DND-41 (cell line): ENCODE measurements at places on chromosomes 5 and 9.

- DNase-seq = no peak
Observed at GRCh38 chr5:60805463-60805862, 38.6 kb downstream of the ELOVL7 start.

DNA sequence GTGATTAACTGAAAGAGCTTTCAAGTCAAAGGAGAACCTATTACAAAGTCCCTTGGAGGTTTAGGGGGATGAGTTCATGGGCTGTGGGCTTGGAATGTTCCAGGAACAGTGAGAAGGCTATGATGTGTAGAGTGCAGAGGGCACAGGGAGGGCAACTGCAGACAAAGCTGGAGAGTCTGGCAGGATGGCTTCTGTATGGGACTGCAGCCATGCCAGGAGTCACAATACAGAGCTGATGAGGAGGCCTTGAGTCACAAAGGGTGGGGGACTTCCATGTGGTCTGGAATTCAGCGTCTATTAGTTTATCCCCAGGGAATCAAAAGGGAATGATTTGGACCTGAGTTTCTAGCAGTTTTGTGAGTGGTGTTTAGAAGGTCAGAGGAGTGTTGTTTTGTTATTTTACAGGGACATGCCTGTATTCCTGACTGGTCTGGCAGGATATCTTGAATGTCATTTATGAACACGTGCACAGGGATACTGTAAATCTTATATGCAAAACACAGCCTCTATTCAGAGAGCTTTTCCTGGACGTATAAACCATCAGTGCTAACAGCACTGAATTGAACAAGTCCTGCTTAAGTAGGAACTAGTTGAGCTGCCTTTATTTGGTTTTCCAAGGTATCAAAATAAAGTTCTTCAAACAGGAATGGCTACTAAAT, 14.3 kb upstream of the TEK start:
- no peak for DNase-seq

- no peak for DNase-seq
Observed at GRCh38 chr9:82117026-82117811, 128.6 kb downstream of the SPATA31D1 start.

- DNase-seq = no peak
Observed at GRCh38 chr5:10653043-10653442, 89.2 kb downstream of the ANKRD33B start.

DNA sequence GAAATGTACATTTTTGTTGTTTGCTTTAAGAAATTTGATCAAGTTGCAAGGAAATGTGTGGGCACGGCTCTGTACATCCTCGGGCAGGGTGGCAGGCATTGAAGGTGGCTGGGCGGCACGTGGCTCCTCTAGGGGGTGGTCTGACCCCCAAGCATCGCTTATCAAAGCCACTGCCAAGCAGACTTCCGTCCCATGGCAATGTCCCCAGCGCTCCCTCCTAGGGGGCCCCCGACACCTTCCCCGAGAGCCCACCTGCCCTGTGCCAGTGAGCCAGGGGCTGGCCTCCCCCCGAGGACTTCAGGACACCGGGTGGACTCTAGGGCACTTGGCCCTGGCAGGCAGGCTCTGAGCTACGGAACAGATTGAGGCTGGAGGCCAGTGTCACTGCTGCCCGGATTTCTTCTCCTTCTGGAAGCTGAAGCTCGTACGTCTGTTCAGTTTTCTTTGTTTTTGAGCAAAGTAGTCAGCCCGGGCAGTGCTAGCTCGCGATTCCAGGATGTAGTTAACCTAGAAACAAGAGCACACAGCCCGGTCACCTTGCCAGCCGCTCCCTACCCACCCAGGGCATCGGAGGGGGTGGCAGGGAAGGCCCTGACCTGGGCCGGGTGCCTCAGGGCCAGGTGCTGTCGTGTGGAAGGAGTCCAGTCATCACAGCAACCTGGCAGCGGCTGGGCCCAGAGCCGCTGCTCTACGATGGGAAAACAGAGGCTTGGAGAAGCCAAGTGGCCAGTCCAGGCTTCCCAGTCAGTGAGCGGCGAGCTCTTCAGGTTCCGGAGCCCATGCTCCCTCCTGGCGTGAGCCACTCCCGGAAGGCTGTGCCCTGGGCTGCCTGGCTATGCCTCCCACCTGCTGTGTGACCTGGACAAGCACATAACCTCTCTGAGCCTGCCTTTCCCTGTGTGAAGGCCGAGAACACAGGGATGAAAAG, 177.1 kb downstream of the GAPVD1 start:
- DNase-seq = no peak

DNA sequence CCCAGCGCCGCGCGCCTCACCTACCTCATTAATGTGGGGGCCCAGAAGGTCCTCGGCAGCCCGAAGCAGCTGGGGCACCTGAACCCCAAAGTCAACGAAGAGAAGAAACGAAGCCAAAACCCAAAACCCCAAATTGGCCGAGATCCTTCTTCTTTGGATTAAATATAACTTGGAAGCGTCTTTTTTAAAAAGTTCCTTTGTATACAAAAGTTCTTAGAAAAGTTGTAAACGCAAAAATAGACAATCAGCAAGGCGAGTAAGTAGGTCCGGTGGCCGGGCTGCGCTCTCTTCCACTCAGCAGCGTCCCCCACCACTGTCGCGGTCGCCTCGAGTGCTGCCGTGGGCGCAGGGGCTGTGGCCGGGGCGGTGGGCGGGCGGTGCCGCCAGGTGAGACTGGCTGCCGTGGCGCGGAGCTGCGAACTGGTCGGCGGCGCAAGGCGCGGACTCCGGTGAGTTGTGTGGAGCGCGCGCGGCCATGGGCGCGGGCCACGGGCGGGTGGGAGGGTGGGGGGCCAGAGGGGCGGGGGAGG, 360 bp downstream of the KLF4 start:
- DNase-seq = no peak

DNA sequence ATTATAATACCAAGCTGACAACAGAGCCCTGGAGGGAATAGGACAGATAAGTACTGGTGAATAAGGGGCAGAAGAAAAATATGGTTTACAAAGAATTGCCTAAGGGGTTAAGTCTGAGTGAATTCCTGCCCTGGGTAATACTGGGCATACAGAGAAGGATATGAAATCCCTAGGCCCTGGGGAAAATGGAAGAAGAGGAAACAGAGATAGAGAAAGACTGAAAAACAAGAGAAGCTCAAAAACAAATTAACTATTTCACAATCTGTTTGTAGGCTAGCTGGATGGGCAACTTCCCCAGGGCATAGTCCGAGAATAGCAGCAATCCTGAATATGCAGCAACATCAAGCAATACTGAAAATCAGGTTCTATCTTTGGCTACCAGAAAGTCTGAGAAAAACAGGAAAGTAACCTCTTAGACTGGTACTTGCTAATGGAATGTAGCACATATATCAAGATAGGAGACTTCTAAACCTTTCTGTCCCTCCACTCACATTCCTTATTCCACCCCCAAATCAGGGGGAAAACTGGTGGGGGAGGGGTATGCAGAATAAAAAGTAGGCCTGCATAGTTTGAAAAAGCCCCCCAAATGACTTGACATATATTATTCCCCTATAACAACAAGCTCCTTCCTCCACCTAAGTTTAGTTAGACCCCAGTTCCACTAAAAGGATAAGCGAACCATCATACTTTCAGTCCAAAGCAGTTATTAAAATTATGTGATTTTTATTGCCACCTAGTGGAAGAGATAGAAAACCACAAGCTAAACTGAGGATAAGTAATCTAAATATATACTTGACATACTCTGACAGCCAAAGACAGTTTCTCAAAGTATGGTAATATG, 20.6 kb downstream of the SLC38A9 start:
- DNase-seq = no peak

DNA sequence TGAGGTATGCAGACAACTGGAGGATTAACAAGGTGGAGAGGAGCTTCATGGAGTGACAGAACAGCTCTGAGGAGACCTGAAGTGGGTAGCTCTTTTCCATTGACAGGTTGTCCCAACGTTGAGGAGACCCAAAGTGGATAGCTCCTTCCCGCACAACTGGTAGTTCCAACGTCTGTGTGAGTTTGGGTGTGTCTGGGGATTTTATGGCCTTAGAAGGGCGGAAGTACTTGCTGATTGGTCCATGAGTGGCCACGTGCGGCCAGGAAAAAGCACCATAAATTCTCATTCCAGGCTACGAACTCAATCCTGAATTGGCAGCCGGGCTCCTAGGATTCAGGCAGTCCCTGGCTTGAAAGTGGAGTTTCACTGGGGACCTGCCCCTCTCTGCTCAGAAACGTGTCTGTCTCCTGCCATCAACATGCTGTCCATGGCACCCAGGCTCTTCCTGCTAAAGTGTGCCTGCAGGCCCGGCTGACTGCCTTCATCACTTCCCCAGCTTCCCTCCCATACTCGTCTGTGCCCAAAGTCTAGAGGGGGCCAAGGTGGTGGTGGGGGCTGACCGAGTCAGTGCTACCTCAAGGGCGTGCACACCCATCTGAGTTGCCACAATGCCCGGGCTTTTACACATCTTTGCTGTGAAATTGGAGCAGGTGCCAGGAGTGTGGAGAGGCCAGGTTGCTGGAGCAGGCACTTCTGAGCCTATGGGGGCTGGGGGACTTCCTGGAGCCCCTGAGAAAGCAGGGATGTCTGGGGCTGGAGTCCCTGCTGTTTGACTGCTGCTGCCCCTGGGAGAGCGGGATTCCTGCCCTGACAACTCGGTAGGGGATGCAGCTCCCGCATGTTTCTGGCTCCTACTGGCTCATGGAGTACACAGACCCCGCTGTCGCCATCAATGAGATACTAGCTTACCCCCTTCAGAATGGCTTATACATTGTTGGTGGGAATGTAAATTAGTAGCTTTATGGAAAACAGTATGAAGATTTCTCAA, 2034.6 kb upstream of the ACO1 start:
- DNase-seq = no peak

DNA sequence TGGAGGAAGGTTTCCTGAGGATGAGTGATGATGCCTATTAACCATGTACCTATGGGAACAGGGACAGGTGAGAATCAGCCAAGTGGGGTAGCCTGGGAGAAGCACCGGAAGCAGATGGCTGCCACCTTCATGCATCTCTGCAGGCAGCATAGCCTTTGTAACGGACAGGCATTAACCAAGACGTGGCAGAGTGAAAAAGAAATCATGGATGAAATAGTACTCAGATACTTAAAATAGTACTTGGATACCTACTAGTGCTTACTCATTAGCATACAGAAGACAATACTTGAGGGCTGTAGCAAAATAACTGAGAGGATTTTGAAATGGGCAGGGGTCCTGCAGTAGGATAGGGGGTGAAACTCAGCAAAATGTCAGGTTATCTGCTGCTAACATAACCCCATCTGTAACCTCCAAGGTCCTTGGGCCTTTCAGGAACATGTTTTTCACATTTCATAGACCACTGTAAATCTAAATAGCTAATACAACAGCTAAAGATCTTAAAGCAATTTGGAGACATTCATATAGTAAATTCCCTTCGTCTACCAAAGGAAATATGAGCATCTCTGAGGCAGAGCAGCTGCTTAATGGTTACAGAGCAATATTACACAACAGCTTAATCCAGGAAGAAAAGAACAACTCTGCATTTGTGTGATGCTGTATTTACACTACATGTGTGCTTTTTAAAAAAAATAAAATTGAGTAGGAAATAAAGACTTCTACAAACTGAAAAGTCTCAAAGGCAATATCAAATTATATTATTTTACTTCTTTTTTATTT, 154.3 kb downstream of the NFIB start:
- no peak for DNase-seq

DNA sequence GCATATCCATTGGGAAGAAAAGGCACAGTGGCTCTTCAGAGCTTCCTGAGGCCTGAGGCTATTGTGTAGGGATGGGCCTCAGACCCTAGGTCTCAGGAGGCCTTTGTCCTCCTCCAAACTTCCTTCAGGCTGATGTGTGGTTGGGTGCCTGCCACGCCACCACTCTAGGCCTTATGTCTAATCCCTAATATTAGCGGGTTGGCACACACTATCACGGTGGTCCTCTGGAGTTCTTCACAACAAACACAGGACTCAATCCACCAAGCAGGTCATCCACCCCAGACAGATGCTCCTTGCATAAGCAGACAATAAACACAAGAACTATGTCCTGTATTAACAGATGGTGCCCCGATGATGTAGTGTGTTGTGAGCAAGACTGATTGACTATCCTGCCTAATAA, 31.0 kb upstream of the FSTL4 start:
- no peak for DNase-seq

GRCh38 chr5:122455939-122456338, 143.9 kb downstream of the SNCAIP start:
- DNase-seq = no peak

GRCh38 chr5:983238-983524, 25.4 kb upstream of the NKD2 start:
- DNase-seq = no peak

DNA sequence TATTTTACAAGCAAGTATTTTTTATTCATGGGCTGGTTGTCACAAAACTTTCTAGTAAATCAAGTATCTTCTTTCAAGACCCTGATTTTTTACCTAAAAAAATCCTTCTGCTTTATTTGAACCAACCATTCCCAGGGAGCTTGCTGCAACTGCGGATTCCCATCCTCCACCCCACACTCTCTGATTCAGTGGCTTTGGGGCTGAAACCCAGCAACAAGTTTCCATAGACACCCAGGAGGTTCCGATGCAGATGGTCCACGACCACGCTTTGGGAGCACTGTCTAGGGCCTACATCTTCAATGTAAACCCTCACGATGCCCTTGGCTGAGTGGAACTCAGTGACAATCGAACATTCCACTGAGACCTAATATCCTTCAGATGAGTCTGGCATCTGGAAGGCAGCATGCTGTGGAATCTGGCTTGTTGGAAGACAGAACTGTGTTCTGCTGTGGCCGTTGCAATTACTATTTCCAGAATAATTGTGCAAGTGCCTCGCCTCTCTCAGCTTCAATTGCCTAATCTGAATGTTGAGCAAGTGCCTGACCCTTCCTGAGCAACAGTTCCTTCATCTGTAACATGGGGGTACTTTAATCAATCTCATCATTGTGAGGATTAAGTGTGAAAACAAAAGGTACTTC, 105.1 kb downstream of the INSYN2B start:
- no peak for DNase-seq

DNA sequence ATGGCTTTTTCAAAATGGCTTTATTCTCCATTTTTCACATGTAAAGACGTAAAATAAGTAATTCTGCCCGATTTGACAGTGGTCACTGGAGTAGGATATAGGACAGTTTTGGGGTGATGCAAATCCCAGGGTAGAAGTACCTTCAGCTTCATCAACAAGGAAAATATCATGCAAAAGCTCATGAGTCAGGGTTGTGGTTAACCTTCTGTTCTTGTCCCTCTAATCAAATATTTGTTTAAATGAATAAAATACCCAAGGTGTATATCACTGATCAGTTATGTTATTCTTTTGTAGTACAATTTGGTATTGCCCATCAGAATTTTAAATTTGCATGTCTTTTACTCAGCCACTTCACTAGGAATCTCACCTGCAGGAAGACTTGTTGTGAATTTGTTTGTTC, 40.0 kb downstream of the FBXL7 start:
- DNase-seq = no peak

- DNase-seq = no peak
Observed at GRCh38 chr5:39750661-39751060, 325.9 kb upstream of the DAB2 start.

DNA sequence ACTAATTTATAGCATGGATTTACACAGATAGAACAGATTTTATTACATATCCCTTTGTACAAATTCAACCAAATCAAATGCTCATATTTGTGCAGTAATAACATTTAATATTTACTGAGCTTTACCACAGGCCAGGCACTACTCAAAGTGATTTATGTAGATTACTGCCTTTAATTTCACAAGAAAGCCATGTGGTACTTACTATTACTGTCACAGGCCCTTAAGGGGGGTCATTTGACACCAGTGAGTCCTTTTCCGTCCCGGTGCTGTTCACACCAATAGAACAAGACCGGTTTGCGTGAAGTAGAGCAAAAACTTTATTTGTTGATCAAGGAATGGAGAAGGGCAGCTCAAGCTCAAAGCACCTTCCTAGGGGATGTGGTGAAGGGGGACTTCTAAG, 308.5 kb upstream of the KCNN2 start:
- no peak for DNase-seq
